ENCODE measurements at places on chromosomes 7 and 10. TPM values are rescaled to one million over a fixed set of nuclear protein-coding genes. Genes with fewer than 3 reads are reported as not detected.
A peak's percentile ranks its signal among the peaks of the same experiment; 100 is the strongest.

GRCh38 chr10:59517341-59517899 lies 155.1 kb upstream of the FAM13C start:
- DNase-seq: no peak

GRCh38 chr10:118409295-118409694 lies 67.2 kb upstream of the FAM204A start:
- no peak for DNase-seq

DNA sequence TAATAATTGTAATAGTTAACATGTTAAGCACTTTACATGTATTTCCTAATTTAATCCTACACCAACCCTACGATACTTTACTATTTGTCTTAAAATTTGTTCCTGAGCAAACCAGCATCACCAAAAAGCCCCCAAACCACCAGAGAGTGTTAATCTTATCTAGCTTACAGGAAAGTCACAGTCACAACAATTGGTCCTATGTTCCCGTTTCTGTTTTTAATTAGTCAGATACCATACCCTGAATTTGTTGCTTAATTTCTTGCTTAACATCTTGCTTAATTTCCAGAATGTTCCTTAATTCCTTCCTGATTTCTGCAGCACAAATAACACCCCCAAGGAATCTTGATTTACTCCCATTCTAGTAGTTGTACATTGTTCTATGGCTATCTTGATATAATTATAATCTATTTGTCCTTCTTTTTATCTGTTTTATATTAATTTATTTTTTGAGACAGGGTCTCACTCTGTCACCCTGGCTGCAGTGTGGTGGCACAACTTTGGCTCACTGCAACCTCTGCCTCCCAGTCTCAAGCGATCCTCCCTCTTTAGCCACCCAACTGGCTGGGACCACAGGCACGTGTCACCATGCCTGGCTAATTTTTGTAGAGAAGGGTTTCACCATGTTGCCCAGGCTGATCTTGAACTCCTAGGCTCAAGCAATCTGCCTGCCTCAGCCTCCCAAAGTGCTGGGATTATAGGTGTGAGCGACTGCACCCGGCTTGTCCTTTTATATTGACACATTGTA lies 6.6 kb upstream of the PDSS1 start:
- DNase-seq: no peak

- no peak for DNase-seq
These were observed 105.5 kb upstream of the AKR1E2 start for GRCh38 chr10:4720463-4720862.

DNA sequence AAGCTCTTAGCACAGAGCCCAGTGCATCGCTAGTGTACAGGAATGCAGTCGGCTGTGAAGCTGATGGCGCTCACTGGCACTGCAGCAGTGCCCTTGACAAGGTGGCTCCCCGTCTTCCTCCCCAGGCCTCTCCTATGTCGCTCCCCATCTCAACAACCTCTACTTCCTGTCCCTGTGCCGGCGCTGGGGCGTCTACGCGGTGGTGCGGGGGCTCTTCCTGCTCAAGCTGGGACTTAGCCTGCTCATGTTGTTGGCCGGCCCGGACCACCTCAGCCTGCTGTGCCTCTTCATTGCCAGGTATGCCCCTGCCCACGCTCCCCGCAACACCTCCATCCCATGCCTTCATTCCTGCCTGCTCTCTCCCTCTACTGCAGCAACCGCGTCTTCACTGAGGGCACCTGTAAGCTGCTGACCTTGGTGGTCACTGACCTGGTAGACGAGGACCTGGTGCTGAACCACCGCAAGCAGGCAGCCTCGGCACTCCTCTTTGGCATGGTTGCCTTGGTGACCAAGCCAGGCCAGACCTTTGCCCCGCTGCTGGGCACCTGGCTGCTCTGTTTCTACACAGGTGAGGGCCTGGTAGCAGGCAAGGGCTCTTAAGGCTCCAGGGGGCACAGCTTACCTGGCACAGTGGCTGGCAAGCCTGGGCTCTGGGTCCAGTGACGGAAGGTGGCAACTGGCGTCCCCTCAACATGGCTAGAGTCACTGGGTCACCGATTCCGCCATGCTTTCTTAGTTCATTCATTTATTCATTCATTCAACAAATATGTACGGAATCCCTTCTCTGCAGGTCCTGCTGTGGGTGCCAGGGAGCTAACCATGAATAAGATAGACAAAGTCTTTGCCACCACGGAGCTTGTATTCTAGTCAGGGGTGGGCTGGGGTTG lies 22.3 kb upstream of the C10orf95 start:
- no peak for DNase-seq

- no peak for DNase-seq
These were observed 952 bp downstream of the DNMBP start for GRCh38 chr10:100008708-100009282.

GRCh38 chr10:79502561-79503309 lies 9.6 kb upstream of the EIF5AL1 start:
- DNase-seq: peak; percentile 38

GRCh38 chr7:6392712-6393666 lies 54.8 kb downstream of the DAGLB start:
- no peak for DNase-seq

Gene C10orf90
- total RNA-seq: not detected

Gene ADAMTS14
- total RNA-seq: not detected

Gene IKZF5
- total RNA-seq: 20.5 TPM

Gene PCLO
- 1.2 TPM for total RNA-seq

Gene MUC3A
- total RNA-seq: not detected

Gene SCIN
- 2.6 TPM for total RNA-seq
